ENCODE measurements at places on chromosomes 3 and 15.

- no peak for DNase-seq
Measured at GRCh38 chr3:126667631-126668449, 12.9 kb upstream of the TXNRD3 start.

DNA sequence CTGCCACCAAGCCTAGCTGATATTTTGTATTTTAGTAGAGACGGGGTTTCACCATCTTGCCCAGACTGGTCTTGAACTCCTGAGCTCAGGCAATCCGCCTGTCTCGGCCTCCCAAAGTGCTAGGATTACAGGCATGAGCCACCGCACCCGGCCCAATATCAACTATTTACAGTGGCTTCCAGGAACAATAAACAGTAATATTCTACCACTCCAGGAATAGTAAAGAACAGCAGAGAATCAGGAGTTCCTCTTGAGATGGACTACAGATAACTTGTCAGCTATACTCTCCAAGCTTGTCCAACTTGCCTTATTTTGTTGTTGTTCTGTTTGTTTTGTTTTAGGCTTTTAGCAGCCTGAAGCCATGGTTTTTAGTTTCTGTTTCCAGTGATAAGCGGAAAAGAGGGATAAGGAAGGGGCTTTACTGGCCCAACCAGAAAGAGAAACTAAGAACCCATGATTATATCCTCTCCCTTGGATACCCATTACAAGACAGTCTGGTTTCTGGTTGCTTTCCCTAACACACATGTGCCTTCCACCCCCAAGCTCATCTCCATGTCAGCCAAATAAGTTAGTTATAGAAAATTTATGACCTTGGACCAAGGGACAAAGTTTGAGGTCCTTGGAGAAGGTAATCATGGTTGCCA lies 36.7 kb downstream of the ARHGEF3 start:
- DNase-seq = no peak

DNA sequence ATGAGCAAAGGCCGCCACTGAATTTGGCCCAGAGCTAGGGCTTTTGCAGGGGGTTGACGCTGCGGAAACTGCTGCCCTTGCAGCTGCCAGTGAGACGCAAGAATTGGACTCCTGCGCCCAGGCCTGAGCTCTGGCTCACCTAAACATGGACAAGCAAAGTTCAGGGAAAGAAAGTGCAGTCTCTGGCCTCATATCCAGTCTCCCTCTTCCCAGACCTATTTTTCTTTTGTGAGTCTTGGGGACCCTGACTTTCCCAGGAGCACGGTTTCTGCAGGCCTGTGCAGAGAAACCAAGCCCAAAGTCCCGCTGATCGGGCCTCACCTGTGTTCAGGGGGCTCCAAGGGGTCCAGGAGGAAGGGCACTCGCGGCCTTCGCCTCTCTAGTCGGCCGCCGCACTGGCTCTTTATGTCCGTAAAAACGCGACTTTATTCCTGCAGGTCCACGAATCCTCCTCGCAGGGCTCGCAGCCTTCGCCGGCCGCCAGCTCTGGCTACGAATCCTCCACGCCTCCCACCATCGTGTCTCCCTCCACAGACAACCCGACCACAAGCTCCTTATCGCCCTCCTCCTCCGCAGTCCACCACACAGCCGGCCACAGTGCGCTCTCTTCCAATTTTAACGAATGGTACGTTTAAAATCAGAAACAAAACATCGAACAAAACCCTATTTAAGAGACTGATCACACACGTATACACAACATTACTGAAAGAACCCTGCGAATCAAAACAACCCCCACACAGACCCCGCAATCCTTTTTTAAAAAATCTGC lies 3.9 kb downstream of the ZIC1 start:
- DNase-seq = no peak

GRCh38 chr3:174846055-174846454 lies 13.1 kb upstream of the NAALADL2 start:
- DNase-seq = no peak

DNA sequence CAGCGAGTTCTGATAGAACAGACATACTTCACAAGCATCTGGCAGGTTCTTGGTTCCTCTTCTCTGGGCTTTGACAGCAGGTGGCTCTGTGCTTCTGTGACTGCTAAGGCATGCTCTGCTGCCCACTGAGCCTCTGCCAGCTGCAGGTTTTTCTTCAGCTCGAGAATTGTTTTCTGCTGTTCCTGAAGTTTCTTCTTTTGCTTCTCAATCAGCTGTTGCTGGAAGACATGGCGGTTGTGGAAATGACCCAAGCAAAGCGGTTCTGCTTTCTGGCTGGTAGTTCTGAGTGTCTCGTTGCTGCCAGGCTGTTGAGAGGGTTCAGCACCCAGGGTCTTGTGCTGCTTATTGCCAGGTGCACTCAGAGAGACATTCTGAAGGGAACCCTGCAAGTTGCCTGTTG lies 50.8 kb downstream of the CCDC191 start:
- no peak for DNase-seq

- no peak for DNase-seq
Measured at GRCh38 chr15:55695432-55695831, 47.5 kb downstream of the PRTG start.

- no peak for DNase-seq
Measured at GRCh38 chr3:185711255-185711870, 113.5 kb downstream of the IGF2BP2 start.

DNA sequence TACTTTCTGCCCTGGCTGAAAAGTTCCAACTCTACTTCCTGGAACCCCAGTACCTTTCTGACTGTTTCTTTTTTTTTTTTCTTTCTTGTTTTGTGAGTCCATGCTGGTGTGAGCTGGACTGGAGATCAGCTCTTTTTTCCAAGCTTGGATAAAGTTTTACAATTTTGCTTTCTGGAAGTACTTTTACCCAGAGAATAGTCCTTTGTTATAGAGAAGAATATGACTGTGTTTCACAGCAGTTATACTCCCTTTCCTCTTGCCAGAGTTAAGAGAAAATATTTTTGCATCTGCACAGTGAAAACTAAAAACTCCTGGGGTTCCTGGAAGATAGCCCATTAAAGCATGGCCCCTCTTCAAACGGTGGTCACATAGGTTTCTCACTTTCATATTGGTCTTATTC lies 1100.6 kb downstream of the OTOL1 start:
- no peak for DNase-seq

- no peak for DNase-seq
Measured at GRCh38 chr15:43329217-43329959, 985 bp downstream of the LCMT2 start.

DNA sequence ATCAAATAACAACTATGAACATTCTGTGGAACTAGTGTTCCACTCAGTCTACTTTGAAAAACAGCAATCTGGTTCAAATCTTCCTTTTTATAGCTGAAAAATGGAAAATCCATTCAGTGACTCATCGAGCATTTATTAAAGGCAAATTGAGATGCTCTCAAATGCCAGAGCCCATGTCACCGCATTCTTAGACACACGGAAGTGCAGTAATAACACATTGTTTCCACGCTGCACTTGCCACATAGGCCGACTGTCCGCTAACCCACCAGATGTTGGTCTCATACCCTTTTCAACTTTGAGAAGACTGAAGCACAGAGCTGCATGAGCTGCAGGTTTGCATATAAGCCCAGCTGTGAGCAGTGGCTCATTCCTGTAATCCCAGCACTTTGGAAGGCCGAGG lies 95.9 kb downstream of the TMEM266 start:
- peak; percentile 85 for DNase-seq

DNA sequence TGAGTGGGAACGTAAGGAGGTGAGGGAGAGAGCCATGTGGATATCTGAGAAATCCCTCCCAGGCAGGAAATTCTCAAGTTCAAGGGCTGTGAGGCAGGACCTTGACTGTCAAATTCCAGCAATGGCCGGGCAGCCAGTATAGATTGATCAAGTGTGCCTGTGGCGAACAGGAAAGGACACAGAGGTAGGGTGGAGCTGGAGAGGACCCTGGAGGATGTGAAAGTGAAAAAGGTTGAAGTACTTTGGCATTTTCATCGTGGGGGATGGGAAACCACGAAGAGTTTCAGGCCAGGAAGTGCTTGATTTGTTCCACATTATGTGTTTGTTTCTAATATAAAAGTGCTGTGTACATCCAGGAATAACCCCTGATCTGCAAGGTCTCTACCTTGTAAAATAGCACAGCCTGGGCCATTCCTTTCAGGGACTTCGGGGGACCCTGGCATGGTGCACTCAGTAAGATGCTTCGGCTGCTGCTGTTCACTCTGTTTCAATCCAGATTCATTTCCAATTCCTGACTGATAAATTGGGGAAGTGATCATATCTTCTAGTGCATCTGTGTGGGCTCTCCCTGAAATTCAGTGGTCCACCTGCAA lies 156.6 kb downstream of the MCTP2 start:
- no peak for DNase-seq

DNA sequence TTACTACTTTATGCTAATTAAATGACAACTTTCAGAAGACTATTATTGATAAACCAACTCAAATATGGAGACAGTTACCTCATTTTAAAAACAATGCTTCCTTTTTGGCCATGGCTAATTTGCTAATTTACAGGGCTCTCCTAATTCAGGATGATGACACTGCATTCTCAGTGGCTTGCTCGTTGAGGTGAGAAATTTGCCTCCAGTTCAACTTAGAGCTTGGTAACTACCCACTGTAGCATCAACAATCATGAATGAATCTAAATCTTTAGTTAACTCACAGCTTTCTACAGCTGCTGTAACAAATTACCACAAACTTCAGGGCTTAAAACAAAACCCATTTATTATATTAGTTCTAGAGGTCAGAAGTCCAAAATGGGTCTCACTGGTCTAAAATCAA lies 14.0 kb downstream of the PBRM1 start:
- DNase-seq = no peak

DNA sequence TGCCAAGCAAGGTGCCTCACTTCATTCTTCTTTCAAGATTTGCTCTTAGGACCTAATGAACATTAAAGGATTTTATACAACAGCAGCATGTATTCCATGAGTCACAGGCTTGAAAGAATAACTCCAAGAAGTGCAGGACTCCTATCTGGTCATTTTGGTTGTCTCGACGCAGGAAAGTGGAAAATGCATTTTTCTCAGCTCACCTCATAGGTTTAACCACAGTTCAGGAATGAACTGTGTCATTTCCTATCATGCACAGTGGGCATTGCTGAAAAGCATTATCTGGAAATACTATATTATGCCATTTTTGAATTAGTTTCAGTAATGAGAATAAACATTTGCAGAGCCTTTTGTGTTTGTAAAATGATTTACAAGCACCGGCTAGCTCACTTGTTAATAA lies 98.7 kb upstream of the BFSP2 start:
- peak; percentile 29 for DNase-seq

- no peak for DNase-seq
Measured at GRCh38 chr15:34795267-34796081, at the start of gene ACTC1. Gene ACTC1 (minus strand): TSS chr15:34795549. CDS start chr15:34794808, 741 bp downstream.

GRCh38 chr3:152269056-152269830 lies 514 bp downstream of the MBNL1 start:
- DNase-seq = peak; percentile 92

GRCh38 chr3:193096076-193096475 lies 144.9 kb upstream of the PLAAT1 start:
- no peak for DNase-seq

GRCh38 chr3:23594894-23595670 lies 210.7 kb upstream of the UBE2E1 start:
- no peak for DNase-seq

GRCh38 chr3:53812434-53812833 lies 33.8 kb downstream of the CHDH start:
- no peak for DNase-seq

- DNase-seq = no peak
Measured at GRCh38 chr3:194547042-194547441, 60.2 kb upstream of the ATP13A3 start.

DNA sequence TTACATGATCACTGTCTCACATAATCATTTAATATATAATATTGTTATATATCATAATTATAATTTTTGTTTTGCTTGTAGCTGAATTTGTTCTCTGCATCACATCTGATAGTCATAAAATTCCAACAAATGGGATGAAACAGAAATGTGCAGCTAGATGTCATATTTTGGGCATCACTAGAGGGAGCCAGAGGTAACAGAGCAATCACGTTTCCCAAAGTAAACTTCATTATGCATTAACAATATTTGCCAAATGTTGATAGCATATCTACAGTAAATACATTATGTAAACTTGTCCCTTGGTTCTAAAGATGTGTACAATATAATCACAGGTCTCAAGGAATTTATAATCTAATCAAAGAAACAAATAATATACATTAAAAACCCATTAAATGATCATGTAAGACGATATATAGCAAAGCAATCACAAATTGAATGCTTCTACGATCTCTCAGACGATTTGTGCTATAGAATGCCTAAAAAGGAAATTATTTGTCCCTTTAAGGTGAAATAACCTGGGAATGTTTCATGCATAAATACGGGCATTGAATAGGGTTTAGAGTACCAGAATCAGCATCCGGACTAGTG lies 234.2 kb upstream of the MCTP2 start:
- no peak for DNase-seq

DNA sequence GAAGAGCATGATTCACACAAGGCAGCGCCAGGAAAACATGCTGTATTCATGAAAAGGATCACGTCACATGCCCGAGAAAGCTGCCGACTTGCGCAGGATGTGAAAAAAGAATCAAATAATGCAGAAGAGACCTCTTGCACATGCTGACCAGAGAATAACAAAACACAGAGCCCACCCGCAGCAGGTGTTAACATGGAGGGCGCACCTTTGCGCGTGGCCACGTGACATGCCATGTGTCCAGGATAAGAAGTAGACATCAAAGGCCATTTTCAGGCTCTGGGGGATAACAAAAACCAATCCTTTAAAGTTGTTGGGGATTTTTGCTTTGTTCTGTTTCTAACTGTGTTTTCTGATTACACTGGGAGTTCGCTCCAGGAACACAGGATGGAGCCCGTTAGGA lies 1332.8 kb downstream of the ZPLD1 start:
- DNase-seq = no peak

DNA sequence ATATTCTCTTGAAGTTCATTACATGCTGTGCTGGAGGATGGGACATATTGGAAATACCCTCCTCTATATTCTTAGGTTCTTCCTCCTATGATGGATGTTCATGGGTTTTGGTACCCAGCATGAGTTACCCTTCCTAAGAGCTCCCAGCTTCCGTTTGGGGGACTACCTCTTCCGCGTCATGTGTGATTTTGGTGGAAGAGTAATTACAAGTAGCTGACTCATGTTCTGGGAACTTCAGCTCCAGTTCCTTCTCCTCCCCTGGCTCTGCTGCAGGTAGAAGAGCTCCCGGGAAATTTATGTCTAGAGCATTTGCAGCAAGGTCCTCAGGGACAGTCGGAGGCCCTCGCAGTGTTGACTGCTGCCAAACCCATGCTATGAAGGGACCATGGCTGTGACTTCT lies 208.8 kb upstream of the IL12A start:
- DNase-seq = no peak
